PC-3 (cell line): ENCODE measurements at places on chromosomes 1 and 21. TPM values are rescaled to one million over a fixed set of nuclear protein-coding genes. Genes with fewer than 3 reads are reported as not detected.

DNA sequence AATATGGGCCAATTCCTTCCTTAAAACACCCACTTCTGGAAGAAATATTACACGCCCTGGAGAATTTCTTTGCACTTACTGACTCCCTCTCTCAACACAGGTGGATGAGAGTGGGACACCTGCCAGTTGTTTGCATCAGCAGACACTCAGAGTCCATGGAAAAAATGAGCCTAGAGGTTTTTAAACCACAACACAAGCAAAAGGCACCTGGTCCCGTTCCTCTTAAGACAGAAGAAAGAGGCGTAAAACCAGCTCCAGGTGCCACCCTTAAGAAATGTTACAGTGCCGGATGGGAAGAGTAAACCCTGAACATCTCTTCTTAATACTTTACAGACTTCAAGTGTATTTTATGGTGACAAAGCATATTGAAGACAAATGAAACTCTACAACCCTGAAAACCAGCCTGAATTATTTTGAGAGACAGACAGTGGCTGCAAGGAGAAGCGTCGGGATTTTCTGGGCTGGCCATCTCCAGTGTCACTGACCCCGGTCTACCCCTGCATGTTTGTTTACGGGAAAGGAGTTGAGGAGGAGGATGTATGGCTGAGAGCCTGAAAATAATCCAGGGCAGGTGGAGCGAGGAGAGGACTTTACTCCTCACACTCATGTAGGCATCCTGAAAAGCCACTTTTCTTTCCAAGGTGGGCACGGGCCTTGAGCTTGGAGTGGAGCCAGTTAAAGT is 7.8 kb upstream of the RIPK4 start:
- no peak for DNase-seq

GRCh38 chr1:37951783-37952624 is 5.2 kb upstream of the INPP5B start:
- DNase-seq: no peak

GRCh38 chr1:237799762-237800474 is 90.8 kb downstream of the ZP4 start:
- DNase-seq: peak; percentile 78

DNA sequence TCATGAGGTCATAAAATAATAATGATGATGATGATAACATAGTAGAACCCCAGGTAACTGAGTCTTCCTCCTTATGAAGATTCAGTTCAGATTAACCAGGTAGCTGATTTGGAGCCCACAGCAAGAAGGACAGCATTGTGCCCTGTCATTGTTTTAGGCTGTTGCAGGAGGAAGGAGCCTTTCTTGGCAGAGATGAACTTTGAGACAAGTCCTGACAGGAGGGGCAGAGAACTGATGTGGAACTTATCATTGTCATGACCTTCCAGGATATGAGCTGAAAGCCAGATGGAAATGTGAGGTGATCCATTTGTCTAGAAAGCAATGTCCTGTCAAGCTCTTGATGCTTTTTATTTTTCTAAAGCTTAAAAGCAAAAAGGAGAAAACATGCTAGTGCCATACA is 132.6 kb upstream of the COA6 start:
- no peak for DNase-seq

DNA sequence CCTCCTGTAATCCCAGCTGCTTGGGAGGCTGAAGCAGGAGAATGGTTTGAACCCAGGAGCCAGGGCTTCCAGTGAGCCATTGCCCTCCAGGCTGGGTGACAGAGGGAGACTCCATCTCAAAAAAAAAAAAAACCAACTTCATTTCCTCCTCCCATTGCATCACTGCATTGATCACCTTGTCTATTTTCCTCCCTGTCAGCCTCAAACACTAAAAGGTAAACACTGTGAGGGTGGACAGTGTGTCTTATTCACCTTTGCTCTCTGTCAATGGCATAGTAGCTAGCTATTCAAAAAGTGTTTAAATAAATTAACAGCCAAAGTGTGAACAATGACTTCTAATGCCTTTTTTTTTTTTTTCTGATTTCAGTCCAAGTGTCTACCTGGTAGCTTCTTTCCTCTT is 13.4 kb upstream of the DESI2 start:
- DNase-seq: no peak

- no peak for DNase-seq
Measured at GRCh38 chr1:90969241-90969640, 52.6 kb downstream of the ZNF644 start.

DNA sequence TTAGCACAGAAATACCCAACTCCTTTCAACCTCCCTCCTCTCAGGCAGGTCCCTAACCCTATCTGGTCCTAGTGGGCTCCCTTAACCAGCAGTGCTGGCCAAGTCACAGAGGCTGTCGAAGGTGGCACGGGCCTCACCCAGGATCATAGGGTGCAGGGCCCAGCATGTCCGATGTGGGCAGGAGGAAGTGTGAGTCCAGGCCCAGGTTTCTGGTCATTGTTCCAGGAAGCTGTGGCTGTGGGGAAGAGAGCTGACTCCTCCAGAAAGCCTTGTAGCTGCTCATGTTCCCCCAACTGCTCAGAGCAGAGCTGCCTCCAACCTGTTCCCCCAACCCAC is 2.4 kb downstream of the CCDC17 start:
- no peak for DNase-seq

GRCh38 chr1:3121401-3122210 is 52.6 kb downstream of the PRDM16 start:
- no peak for DNase-seq

GRCh38 chr1:116491700-116492357 is 79.0 kb downstream of the CD58 start:
- DNase-seq: no peak

GRCh38 chr21:28632755-28633408 is 359.8 kb downstream of the LTN1 start:
- DNase-seq: peak; percentile 70

GRCh38 chr1:61907102-61907501 is 164.8 kb downstream of the PATJ start:
- no peak for DNase-seq

GPATCH2 gene
- total RNA-seq: 11.9 and 17.2 TPM in 2 replicates

OR2T11 gene
- not detected in 2 replicates for total RNA-seq

PRAMEF7 gene
- total RNA-seq: not detected in 2 replicates

C1orf21 gene
- total RNA-seq: 1.3 and 7.3 TPM in 2 replicates

PSRC1 gene
- total RNA-seq: 33.8 and 34.5 TPM in 2 replicates
